Activated naive CD8-positive, alpha-beta T cell treated with anti-CD3 and anti-CD28 coated beads for 36 hours (primary cell): ENCODE measurements at places on chromosomes 11 and 22. TPM values are rescaled to one million over a fixed set of nuclear protein-coding genes. Genes with fewer than 3 reads are reported as not detected.

DNA sequence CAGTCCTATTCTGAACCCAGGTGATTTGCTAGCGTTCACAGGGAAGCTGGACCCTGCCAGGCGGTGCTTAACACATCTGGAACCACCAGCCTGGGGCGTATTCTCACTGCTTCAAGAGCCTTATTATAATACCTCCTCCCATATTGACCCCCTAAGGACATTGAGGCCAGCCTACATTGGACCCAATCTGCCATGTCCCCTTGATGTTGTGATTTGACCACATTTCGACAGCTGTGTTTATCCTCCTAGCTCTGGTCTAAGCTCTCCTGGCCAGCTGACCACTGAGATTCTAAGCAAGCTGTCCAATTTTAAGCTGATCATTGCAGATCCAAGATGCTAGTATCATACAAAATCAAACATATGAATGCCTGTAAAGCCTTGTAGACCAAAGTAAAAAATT, 148.1 kb upstream of the BLID start:
- DNase-seq: no peak

- no peak for DNase-seq
These were observed 34.6 kb downstream of the OSBPL5 start for GRCh38 chr11:3130269-3131071.

GRCh38 chr22:22817468-22818201, 70.0 kb upstream of the IGLL5 start:
- no peak for DNase-seq

- DNase-seq: no peak
These were observed 21.1 kb downstream of the MPPED2 start for GRCh38 chr11:30565027-30565426.

GRCh38 chr11:130159139-130159538, 443 bp upstream of the ST14 start:
- DNase-seq: no peak

GRCh38 chr11:132228746-132229325, 858.4 kb downstream of the NTM start:
- DNase-seq: no peak

DNA sequence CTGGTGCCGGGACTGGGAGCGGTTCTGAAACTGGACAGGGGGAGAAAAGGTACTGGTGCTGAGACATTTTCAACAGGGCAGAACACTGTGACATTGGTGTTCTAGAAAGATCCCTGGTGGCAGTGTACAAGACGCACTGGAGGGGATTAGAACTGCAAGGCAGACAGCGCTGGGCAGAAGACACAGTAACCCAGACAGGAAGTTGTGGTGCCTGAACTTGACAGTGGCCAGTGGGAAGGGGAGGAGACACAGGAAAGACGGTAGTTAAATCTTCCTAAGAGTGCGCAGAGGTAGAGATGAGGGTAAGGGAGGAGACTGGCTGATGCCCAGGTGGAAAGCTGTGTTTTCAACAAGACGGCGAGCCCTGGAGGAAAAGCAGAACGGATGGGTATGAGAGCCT, 24.5 kb downstream of the FAM227A start:
- no peak for DNase-seq

GRCh38 chr11:86790867-86791849, 9.2 kb upstream of the PRSS23 start:
- DNase-seq: no peak

- DNase-seq: no peak
These were observed 22.4 kb upstream of the PANX2 start for GRCh38 chr22:50148166-50148500.

Gene NRIP3
- total RNA-seq: 1.5 TPM

- no peak for DNase-seq
These were observed 73.8 kb upstream of the OPCML start for GRCh38 chr11:133606124-133606523.

- DNase-seq: no peak
These were observed 105.8 kb downstream of the ARHGAP20 start for GRCh38 chr11:110606415-110606814.

Gene CPT1A
- total RNA-seq: 12.8 TPM

Gene LINC01488
- total RNA-seq: not detected

- DNase-seq: no peak
These were observed 17.1 kb upstream of the BRSK2 start for GRCh38 chr11:1372660-1373059.

Gene SLC22A6
- total RNA-seq: not detected

Gene KIAA1671
- total RNA-seq: 11.3 TPM

Gene TIGD3
- 0.49 TPM for total RNA-seq

DNA sequence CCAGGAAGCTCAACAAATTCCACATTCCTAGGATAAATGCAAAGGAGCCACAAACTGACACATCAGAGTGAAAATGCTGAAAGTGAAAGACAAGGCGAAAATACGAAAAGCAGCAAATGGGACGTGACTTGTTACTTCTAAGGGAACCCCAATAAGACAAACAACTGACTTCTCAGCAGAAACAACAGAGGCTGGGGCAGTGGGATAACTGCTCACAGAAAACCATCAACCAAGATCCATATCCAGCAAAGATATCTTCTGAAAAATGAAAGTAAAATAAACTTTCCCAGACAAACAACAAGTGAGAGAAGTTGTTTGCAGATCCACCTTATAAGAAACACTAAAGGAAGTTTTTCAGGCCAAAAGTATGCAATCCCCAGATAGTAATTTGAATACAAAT, 72.1 kb downstream of the DGCR2 start:
- DNase-seq: no peak

Gene STX3
- 8.0 TPM for total RNA-seq

DNA sequence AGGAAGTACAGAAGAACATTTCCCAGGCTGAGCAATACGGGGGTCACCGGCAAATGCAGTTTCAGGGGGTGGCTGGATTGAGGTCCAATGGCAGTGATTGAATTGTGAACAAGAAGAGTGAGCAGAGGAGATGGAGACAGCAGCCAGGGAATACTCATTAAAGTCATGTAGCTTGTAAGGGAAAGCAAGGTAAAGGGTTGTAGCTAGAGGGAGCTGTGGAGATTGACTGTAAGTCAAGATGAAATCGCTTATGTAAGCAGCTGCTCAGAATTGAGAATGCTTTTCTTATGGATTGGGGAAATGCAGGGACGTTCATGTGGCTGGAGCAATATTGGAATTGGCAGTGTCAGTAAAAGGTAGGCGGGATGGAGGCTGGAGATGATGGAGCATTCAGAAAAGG, 111.4 kb upstream of the TBCEL start:
- DNase-seq: no peak

DNA sequence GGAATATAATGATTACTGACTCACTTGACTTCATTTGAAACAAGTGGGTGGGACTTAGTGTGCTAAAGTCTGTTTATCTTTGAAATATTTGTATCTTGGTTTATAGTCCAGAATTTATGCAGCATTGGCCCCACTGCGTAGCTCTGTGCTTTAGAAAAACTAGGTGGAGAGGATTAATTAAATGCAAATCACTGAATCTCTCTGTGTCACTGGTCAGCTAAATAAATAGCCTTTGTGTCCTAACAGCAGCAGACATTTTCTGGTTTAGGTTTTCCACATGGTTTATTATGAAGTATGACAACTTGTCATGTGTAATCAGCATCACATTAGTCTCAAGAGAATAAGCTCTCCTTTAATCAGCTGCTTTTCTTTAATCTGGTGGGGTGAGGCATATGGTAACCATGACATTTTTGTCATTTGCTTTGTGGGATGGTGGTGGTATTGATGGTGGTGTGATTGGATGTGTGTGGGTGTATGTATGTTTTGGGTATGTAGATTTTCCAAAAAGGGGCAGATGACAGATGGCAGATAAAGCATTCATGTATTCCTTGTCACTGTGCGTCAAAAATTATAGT, 33.9 kb downstream of the BCL2L13 start:
- DNase-seq: peak; percentile 23

- no peak for DNase-seq
These were observed 1008.4 kb downstream of the OPCML start for GRCh38 chr11:132523929-132524328.

Gene CRYBA4
- total RNA-seq: not detected

Gene NXPE4
- not detected for total RNA-seq

DNA sequence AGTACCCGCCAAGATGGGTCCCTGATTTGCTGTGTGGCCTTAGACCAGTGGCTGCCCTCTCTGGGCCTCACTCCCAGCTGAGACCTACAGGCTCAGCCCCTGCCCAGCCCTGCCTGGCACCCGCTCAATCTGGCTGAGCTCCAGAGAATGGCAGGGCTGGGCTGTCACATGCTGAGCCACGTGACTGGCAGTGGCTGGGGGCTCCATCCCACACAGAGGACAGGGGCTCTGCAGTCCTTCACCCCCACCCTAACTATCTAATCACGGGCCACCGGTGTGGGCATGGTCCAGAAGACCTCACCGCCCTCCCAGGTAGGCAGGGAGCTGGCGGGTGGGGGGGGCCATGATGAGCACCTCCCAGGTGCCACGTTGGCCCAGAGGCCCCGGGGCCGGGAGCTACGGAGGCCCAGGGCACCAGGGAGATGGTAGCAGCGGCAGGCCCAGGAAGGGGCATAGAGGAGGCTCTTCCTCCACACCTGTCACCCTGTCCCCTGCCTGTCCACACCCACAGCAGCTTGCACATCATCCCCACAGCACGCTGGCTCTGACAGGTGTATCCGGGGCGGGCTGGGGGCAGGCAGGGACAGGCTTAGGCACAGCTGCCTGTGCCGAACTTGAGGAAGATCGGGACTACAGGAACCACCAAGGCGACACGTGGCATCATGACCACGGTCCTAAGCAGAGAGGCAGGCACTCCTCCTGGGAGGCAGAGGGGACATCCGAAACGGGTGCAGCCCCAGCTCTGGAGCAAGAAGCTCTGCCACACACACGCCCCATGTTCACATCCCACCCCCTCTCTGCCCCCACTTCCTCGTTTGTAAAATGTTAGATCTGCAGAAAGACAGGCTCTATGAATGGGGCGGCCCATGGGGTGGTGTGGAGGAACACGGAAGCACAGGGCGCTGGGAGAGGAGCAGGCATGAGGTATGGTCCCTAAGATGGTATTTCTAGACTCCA, 1.5 kb upstream of the ALDH3B1 start:
- no peak for DNase-seq

DNA sequence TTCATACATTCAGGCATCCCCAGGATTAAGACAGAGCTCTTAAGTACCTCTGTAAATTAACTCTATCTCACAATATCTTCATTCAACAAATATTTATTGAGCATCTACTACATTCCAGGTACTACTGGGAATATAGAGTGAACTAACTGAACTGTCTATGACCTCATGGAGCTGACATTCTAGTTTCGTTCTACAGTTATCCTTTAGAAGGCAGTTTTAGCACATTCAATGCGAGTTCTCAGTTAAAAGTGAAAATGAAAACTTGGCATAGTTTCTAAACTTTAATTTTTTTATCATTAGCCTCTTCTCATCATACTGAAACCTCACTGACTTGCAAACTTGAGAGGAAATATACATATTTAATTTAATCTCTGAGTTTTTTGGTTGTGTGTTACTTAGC, 10.7 kb upstream of the MS4A6E start:
- DNase-seq: no peak

DNA sequence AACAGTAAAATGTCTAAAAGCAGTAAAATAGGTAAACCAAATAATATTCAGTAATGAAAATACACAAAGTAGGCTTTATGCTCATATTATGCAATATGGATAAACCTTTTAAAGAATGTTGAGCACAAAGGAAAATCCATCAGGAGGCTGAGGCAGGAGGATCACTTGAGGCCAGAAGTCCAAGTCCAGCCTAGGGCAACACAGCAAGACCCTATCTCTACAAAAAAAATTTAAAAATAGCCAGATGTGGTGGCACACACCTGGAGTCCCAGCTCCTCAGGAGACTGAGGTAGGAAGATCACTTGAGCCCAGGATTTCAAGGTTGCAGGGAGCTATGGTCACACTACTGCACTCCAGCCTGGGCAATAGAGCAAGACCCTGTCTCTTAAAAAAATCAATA, 17.7 kb upstream of the LMO2 start:
- DNase-seq: no peak

DNA sequence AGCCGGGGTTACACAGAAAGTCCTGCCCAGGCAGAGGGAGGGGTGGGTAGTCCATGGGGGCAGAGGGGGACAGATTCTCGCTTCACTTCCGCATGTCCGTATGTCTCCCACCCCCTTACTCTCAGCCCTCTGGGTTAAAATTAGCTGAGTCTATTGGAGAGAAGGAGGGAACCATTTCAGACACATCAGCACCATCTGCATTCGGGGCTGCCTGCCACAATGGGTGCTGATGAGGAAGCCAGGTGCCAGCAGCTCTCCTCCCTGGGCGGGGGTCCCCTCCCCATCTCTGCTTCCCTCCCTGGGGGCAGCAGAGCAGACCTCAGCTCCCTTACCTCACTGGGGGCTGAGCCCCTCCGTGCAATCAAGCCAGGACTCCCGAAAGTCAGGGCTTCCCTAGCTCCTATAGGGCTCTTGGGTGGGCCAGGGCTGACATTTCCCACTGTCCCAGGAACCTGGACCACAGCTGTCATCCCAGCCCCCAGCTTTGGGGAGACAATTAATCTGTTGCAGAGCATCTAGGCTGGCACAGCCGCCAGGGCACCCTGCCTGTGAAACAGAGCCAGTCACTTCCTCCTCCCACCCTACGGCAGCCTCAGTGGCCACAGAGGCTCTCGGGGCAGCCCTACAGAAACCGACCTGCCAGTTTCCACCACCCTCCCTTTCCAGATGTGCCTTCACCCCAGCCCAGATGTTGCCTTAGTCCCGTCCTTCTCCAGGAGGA, 67.3 kb downstream of the PDE2A start:
- DNase-seq: no peak

Gene VWCE
- total RNA-seq: 18.3 TPM

- DNase-seq: no peak
These were observed 1.1 kb upstream of the TMA7B start for GRCh38 chr22:39958949-39959639.

Gene KIAA0930
- total RNA-seq: 28.0 TPM

- no peak for DNase-seq
These were observed 2.1 kb upstream of the RTCB start for GRCh38 chr22:32414191-32414590.

DNA sequence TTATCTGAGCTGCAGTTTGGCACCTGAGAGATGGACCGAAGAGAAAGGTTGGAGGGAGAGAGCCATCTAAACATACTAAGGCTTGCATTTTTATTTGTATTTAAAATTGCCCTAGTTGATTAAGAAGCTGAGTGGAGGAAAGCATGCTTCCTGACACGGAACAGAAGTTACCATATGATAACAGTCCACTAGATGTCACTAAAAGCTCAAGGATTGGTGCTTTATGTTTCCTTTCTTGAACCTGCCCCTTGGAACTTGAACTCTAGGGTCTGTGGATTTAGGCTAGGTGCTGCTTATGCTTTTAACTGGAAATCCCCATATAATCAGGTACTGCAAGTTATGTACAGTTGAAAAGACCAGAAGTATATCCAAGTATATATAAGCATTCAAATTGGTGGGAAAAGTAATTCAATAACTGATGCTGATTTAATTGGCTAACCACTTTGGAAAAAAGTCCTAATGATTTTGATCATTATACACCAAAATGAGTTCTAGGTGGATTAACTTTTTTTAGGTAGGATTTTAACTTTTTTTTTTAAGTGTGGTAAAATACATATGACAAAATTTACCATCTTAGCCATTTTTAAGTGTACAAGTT, 9.5 kb downstream of the RBMXL2 start:
- DNase-seq: no peak

- DNase-seq: peak; percentile 81
These were observed 5.4 kb downstream of the PDE2A start for GRCh38 chr11:72668629-72669347.
